Natural killer cell treated with Interleukin-12 subunit alpha and Interleukin-12 subunit beta and Interleukin-15 and Interleukin-18, amount 100 ng/mL, for 72 hours (primary cell): ENCODE measurements at places on chromosomes 5 and 9.

GRCh38 chr5:2577312-2578036, 174.0 kb downstream of the IRX2 start:
- DNase-seq, result no peak

GRCh38 chr5:31382051-31382878, 149.6 kb downstream of the DROSHA start:
- no peak for DNase-seq

DNA sequence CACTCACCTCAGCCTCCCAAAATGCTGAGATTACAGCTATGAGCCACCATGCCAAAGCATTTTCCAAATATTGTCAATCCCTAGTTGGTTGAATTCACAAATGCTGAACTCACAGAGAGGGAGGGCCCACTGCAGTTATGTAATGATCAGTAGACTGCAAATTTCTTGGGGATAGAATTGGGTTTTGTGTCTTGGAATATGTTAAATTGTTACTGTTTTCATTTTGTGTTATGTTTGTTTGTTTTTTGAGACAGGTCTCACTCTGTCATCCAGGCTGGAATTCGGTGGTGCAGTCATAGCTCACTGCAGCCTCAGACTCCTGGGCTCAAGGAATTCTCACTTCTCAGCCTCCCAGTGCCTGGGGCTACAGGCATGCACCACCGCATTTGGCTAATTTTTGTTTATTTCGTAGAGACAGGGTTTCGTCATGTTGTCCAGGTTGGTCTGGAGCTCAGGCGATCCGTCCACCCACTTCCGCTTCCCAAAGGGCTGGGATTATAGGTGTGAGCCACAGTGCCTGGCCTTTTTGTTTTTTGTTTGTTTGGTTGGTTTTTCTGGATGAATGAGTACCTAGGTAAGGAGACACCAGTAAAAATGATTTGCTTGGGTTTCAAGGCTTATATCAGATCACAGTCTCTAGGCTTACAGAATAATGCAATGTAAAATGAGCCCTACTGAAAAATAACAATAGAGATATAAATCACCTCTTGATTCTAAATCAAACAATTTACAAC, 31.5 kb upstream of the LMNB1 start:
- DNase-seq, result no peak

GRCh38 chr9:86413971-86414880, 60.0 kb upstream of the TUT7 start:
- no peak for DNase-seq

DNA sequence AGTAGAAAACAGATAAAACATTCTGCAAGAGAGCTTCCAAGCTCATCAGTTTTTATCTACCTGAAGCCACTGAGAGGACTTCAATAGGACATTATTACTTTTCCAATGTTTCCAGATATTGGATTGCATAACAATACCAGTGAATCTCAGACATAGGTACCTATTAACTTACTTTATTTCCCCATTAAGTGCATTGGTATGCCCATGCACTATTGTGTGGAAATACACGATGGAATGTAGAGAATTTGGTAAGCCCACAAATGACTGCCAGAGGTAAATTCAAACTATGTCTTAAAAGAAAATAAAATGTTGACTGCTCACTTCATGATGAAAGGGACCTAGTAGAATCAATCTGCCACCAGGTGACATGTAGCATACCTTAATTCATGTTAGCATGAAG, 48.1 kb upstream of the PRR16 start:
- DNase-seq, result no peak

- no peak for DNase-seq
Measured at GRCh38 chr9:80467632-80468031, 895.9 kb downstream of the TLE4 start.

DNA sequence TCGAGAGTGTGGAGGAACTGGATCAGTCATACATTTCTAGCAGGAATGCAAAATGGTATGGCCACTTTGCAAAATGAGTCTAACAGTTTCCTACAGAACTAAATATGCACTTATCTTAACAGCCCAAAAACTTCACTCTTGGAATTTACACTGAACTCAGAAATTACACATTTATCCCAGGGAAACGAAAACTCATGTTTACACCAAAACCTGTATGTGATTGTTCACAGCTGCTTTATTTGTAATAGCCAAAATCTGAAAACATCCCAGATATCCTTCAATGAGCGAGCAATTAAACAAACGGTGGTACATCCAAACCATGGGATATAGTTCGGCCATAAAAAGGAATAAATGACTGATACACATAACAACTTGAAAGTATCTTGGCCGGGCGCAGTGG, 62.0 kb downstream of the RNF130 start:
- no peak for DNase-seq
